ENCODE measurements at places on chromosomes 12 and 14.
A peak's percentile ranks its signal among the peaks of the same experiment; 100 is the strongest.

- no peak for DNase-seq
Observed at GRCh38 chr12:28851781-28852180, 297.3 kb upstream of the FAR2 start.

DNA sequence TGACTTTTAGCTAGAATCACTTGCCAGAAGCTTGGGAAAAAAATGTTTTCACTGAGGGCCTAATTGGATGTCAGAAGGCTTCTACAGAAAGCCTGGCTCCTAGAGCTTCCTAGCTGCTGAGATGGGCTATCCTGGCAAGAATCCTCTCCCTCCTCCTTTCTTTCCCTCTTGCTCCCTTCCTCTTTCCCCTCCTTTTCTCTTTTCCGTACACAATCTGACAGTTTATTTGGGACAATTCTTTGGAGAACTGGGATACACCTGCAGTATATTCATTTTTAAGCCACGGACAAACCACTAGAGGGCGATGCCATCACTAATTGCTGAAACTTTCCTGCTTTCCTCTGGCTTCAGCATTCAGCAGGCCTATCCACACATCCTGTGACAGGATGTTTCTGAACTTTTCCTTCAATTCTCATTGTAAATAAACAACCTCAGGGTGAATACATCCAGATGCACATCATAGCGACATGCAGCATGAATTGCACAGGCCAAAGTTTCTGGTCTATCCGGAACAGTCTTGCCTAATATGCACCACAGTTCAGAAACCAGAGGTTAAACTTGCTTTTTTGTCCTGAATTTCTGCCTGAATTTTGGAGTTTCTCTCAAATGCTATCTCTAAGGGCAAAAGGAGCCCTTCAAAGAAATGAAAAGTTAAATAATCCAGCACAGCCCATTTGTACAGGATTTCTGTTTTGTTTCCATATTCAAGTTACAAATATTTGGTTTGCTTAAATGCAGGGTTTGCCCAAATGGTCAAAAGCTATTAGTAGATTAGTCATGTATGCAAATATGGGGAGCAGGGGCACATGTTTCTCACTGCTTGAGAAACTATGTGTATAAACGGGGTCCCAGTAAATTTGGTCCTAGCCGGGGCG lies 142.8 kb downstream of the PAWR start:
- DNase-seq = no peak

GRCh38 chr12:51174501-51174900 lies 1.6 kb upstream of the TFCP2 start:
- no peak for DNase-seq

GRCh38 chr14:56235388-56235787 lies 117.2 kb downstream of the PELI2 start:
- DNase-seq = no peak

- DNase-seq = no peak
Observed at GRCh38 chr12:57518176-57518919, 2.0 kb downstream of the DDIT3 start.

GRCh38 chr14:102066041-102066451 lies 20.8 kb downstream of the HSP90AA1 start:
- DNase-seq = no peak

GRCh38 chr12:71756054-71756690 lies 1.5 kb downstream of the RAB21 start:
- no peak for DNase-seq

DNA sequence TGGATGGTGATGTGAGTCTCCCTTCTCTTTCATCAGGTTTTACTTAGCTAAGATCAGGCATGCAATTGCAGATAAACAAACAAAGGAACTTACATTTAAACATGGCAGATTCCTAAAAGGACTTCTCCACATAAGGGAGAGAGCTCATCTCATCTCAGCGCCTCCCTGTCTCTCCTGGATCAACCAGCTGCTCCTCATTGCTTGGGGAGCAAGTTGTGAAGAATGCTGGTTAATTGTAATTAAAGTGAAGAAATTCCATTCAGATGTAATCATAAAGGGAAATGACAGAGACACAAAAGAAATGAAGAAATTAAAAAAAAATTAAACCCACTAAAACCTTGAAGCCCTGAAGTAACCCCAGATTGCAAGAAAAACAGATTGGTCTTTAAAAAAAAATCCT lies 104.4 kb upstream of the DIO2 start:
- DNase-seq = no peak

GRCh38 chr14:22513066-22513812 lies 75.8 kb downstream of the DAD1 start:
- no peak for DNase-seq

- DNase-seq = no peak
Observed at GRCh38 chr12:62832558-62832957, 102.4 kb downstream of the PPM1H start.

DNA sequence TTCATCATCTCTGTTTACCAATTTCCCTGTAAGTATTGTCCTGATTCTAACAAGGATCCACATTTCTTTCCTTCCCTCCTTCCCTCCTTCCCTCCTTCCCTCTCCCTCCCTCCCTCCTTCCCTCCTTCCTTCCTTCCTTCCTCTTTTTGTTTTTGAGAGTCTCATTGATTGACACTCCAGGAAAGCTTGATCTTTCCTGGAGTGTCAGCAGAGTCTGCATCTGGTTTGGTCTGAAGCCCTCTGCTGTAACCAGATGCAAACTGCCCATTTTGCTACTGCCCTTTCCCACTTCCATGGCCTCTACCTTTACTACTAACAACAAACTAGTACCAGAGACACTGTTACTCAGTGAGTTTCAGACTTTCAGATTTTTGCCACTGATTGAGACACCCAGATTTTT lies 14.4 kb upstream of the OR6C65 start:
- no peak for DNase-seq

DNA sequence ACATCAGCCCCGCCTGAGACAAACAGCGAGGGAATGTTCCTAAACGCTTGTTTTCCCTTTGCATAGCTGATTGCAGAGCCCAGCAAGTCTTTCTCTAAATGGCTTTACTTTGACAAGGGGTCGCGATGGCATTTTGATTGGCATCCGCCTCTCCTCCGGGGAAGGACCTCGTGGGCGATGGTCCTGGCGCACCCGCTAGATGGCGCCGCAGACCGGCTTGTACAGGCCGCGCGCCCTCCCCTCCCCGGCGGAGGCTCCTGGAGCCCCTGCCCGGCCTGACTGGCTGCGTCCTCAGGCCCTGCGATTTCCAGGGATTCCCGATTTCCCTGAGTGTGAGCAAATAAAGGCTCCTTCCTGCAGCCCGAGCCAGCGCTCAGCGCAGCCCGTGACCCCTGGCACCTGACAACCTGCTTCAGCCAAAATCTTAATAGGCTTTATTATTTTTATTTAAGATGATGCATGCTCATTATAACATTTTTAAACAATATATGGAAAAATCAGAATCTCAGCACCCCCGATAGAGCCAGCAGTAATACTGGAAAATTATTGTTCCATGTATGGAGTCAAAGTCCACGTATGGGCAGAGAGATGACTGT lies 468.3 kb downstream of the AACS start:
- peak; percentile 21 for DNase-seq

DNA sequence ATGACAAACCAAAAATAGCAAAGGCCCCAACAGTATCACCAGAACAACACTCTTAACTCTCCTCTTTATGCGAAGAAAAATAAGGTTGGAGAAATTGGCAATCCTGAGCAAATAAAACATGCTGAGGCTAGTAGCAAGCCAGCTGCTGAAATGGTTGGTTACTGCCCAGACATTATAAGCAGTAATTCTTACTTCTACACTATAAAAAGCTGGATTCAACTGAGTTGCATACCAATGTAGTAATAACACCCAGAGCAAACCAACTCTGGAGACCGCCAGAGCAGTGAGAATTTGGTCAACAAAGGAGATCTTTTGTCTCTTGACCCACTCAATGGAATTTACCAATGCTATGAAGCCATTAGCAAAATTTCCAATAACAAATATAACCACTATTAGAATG lies 628 bp downstream of the TAS2R30 start:
- no peak for DNase-seq

- no peak for DNase-seq
Observed at GRCh38 chr14:31611778-31612433, 50.7 kb downstream of the NUBPL start.

GRCh38 chr12:72338437-72338836 lies 66.3 kb downstream of the TRHDE start:
- DNase-seq = no peak

GRCh38 chr14:45940318-45940717 lies 687.3 kb upstream of the MIS18BP1 start:
- no peak for DNase-seq

DNA sequence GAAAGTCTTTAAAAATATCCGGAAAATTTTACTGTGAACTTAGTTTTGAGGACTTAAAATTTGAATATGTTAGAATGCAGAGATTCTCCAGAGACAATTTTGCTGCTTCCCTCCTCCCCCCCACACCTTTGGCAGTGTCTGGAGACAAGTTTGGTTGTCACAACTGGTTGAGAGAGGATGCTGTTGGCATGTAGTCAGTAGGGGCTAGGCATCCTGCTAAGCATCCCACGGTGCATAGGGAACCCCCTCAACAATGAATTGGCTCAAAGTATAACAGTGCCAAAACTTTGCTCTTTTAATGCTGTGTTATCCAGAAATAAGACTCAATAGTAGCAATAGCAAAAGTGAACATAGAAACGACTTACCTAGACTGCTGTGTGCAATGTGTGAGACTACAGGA lies 3.6 kb downstream of the SRSF5 start:
- DNase-seq = no peak

DNA sequence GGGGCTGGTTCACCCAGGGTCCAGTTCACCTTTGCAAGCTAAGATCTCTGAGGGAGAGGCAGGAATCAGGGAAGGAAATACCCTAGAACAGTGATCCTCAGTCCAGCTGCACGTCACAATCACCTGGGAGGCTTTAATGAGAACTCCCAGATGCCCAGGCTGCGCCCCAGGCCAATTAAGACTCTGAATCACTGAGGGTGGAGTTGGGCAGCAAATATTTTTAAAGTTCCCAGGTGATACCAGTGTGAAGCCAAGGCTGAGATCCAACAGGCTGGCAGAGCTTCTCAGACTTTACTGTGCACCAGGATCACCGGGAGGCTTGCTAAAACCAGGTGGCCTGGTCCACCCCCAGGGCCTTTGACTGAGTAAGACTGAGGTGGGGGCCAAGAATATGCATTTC lies 23.8 kb downstream of the MYL2 start:
- no peak for DNase-seq

DNA sequence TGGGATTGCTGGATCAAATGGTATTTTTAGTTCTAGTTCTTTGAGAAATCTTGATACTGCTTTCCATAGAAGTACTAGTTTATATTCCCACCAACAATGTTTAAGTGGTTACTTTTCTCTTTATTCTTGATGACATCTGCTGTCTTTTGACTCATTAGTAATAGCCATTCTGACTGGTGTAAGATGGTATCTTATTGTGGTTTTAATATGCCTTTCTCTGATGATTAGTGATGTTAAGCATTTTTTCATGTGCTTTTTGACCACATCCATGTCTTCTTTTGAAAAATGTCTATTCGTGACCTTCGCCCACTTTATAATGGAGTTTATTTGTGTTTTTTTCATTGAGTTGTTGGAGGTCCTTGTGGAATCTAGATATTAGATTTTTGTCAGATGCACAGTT lies 865.7 kb downstream of the SLC6A15 start:
- no peak for DNase-seq

All from stimulated activated CD4-positive, alpha-beta T cell treated with anti-CD3 and anti-CD28 coated beads, TNF-alpha, amount 100 ng/mL, for 24 hours (primary cell).